LNCaP clone FGC (cell line): ENCODE measurements at places on chromosomes 16 and 17.
A peak's percentile ranks its signal among the peaks of the same experiment; 100 is the strongest.

- peak; percentile 96 for DNase-seq
Observed at GRCh38 chr16:80899809-80900592, 95.6 kb upstream of the CDYL2 start.

- no peak for DNase-seq
Observed at GRCh38 chr17:65346166-65346565, 209.0 kb downstream of the RGS9 start.

GRCh38 chr17:6831661-6832263, at the start of gene TEKT1:
TSS of gene TEKT1 (minus strand) at chr17:6831729. CDS start at chr17:6830376, 1,353 bp downstream.
- DNase-seq: peak; percentile 38

DNA sequence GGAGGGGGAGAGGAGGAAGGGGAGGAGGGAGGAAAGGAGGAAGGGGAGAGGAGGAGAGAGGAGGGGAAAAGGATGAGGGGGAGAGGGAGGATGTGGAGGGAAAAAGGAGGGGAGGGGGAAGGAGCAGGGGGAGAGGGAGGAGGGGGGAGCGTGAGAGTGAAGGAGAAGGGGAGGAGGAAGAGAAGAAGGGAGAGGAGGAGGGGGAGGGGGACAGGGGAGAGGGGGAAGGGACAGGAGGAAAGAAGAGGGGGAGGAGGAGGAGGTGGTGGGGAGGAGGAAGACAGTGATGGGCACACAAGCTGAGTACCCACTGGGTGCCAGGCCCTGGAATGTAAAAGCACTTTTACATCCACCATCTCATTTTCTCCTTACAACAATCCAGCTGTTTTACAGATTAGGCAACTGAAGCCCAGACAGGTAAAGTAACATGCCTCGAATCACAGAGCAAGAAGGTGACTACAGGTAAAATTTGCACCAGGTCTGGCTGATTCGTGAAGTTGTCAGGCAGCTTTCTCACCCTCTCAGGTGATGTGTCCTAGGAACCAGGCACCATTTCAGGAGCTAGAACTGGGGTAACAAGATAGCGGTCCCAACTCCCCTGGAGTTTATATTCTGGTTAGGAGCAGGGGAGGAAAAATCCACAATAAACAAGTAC, 10.0 kb upstream of the LITAF start:
- DNase-seq: no peak

DNA sequence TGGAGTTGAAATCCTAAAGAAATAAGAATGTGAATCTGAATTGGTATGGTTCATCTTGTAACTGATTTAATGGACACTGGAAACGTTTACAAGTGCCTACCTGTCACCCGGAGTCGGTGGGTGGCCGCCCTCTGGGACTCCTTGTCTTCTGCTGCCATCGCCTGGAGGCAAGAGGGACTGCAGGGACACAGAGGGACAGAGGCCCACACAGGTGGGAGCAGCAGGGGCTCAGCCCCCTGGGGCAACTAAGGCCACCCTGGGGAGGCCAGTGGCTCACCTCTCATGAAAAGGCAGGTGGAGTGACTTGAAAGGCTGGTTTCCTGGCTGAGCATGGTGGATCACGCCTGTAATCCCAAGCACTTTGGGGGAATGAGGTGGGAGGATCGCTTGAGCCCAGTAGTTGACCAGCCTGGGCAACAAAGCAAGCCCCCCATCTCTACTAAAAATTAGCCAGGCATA, 23.2 kb downstream of the TMEM92 start:
- peak; percentile 26 for DNase-seq

DNA sequence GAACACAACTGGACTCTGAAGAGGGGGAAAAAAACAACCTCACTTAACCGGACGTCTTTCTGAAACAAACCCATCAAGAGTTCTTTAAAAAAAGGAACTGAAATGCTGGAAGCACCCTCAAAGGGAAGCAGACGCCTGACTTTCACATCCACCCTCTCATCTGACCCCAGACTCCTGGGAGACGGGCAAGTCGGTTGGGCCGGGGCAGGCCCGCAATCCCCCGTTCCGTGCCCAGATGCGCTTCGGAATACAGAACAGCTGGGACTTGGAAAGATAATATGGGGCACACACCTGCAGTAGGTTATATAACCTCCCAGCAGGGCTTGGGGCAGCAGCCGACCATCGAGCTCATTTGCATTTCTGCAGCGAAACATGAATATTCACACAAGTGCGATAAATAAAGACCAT, 3.7 kb downstream of the ARHGAP27 start:
- DNase-seq: no peak

DNA sequence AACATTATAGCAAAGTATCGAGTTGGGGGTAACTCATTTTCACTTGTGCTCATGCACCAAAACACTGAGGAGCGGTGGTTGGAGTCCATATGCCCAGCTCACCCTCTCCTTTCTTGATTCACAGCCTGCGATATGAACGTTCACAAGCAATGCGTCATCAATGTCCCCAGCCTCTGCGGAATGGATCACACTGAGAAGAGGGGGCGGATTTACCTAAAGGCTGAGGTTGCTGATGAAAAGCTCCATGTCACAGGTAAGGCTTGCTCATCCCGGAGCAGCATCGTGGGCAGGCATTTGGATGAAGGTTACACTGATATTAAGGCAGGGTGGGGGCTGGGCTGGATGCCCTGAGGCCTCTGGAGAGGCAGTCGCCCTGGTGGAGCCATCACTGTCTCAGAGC, 189.7 kb upstream of the CACNG5 start:
- no peak for DNase-seq

DNA sequence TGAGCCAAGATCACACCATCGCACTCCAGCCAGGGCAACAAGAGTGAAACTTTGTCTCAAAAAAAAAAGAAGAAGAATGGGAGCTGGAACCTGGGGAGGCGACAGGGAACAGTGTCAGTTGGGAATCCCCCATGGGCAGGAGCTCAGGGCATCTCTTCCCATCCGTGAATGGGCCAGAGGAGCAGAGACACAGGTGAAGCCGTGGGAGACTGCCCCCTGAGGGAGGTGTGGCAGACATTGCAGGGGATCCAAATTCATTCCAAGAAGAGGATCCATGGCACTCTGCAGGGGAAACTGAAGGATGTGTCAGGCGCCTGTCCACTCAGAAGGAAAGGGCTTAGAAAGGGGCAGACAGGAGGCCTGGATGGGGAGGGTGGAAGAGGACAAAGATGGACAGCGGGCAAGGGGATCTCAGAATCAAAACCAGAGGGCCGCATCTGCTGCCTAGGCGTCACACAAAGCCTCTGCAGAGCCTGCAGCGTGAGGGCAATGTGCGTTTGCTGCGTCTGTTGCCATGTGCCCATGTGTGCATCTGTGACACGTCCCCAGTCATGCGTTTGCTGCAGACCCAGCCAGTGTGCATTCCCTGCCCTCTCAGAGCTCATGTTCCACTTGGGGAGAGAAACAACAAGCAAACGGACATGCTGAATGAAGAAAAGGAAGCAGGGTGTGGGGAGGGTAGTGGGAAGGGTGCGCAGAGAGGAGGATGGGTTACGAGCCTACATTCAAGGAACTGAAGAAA, 30.6 kb upstream of the TNRC6C start:
- DNase-seq: no peak
